ENCODE measurements at places on chromosomes 12 and 14.

- DNase-seq = no peak
Measured at GRCh38 chr12:14714437-14714836, 18.0 kb upstream of the GUCY2C start.

DNA sequence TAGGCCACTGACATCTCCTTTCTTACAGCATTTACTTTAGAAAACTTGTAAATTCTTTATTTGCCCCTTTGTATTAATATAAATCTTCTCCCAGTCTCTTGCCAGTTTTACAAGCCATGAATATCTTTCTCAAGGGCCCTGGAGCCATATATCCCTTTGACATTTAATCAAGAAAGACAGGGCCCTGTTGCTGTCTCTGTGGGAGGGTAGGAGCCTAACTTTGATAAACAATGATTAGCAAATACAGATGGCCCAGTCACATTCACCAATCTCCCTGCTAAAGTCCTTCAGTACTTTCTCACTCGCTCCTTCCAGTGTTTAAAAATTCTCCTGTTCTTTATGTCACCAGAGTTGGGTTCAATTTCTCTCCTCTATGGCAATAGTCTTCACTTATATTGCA is 479.8 kb upstream of the USP15 start:
- DNase-seq = no peak

DNA sequence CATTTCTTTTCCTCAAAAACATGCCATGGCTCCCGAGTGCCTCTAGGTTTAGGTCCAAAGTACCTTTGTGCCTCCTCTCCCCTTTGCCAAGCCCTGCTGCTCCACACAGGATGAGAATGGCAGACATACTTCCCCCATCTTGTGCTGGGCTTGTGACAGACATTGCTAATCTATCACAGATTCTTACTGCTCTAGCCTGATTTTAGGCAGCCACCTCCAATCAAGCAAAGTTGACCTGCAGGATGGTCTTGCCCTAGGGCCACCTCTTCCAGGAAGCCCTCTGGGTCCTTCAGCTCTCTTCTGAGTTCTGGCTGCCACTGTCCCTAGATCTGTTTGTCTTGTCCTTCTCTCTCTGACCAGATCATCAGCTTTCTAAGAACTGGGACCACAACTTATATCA is 20.5 kb downstream of the FOXN4 start:
- no peak for DNase-seq

GRCh38 chr12:63170321-63170720 is 19.3 kb upstream of the AVPR1A start:
- DNase-seq = no peak

DNA sequence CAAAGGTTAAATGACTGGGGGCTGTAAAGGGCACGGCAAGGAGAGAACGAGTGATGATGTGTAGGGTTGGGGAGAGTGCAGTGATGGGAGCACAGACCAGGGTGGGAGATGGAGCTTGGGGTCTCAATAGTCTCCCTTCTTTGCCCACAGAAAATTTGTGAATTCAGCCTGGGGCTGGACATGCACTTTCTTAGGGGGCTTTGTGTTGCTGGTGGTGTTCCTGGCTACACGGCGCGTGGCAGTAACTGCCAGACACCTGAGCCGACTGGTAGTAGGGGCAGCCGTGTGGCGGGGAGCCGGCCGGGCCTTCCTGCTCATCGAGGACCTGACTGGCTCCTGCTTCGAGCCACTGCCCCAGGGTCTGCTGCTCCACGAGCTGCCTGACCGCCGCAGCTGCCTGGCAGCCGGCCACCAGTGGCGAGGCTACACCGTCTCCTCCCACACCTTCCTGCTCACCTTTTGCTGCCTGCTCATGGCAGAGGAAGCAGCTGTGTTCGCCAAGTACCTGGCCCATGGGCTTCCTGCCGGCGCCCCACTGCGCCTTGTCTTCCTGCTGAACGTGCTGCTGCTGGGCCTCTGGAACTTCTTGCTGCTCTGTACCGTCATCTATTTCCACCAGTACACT is 1.7 kb downstream of the FITM1 start:
- DNase-seq = no peak

- no peak for DNase-seq
Measured at GRCh38 chr14:32707742-32708500, 230.8 kb upstream of the NPAS3 start.

DNA sequence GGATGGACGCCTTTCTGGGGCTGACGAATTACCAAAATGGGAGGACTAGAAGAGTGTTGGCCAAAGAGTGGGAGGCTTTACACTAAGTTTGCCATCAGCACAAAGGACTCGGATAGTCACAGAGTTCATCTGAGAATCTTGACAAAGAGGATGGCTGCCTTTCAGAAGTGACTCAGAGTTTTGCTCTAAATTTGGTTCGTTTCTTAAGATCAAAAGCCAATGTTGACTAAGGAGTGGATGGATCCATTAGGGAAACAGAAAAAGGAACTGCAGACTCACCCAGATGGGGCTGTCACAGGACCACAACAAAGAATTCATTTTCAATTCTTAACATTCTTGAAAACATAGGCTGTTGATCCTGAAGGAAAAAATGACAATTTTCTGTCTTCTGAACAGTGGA is 81.3 kb upstream of the DUSP6 start:
- no peak for DNase-seq

GRCh38 chr12:87467936-87468335 is 561.3 kb downstream of the C12orf50 start:
- no peak for DNase-seq

DNA sequence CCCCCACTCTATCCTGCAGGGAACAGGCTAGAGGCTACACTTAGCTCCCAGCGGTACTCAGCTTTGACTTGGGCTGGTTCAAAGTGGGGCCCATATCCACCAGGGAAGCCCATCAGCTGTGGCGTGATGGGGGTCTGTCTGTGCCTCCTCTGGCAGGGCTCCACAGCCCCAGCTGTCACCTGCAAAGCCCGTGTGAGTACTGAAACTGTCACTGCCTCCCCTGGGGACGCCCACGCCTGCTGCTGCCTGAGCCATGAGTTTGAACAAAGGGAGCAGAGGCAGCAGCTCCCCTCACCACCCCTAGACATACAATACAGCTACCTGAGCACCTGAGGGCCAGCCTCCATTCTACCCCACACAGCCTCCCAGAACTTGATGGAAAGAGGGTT is 5.0 kb downstream of the REM2 start:
- no peak for DNase-seq

GRCh38 chr12:93127582-93128331 is 198.7 kb upstream of the EEA1 start:
- DNase-seq = no peak

- DNase-seq = no peak
Measured at GRCh38 chr14:95222870-95223398, 65.6 kb upstream of the DICER1 start.

DNA sequence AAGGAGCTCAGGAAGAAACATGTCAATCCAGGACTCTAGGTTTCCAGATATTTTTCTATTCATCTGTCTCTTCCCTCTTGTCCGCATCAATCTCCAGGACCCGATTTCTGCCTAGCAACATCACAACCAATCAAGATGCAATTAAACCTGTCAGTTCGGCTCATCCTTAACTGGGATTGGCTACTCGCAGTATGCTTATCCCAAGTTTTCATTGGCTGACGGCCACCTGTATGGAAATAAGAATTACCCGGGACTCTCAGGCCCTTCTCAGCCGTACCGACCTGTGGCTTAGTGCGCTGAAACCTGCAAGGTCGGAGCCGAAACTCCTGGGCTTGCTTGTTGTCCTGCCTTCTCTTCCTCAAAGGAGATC is 20.4 kb upstream of the ATP5MC2 start:
- no peak for DNase-seq

DNA sequence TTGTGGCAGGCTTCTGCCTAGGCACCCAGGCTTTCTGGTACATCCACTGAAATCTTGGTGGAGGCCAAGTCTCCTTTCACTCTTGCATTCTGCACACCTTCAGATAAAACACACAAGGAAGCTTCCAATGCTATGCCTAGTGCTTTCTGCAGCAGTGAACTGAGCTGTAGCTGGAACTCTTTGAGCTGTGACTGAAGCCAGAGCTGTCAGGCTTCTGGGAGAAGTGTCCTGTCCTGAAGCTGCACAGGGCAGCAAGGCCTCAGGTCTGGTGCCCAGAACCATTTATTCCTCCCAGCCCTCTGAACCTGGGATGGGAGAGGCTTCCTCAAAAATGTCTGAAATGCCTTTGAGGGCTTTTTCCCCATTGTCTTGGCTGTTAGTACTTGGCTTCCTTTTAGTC is 941.7 kb downstream of the LRFN5 start:
- DNase-seq = no peak

All from stimulated activated CD8-positive, alpha-beta memory T cell treated with anti-CD3 and anti-CD28 coated beads, Interleukin-4, amount 100 ng/mL, for 1 hour (primary cell).